Neural progenitor cell (in vitro differentiated cells): ENCODE measurements at places on chromosomes 12 and 14. TPM values are rescaled to one million over a fixed set of nuclear protein-coding genes. Genes with fewer than 3 reads are reported as not detected.

- H3K27me3 ChIP-seq = no peaks in the 10 kb centered on the region
- H3K4me3 ChIP-seq = no peak overlapping the region
- peaks cover 8% of the 10 kb centered on the region for H3K4me1 ChIP-seq
- DNase-seq = peak; percentile 87
Measured at GRCh38 chr14:104708606-104709268, 15.3 kb upstream of the ADSS1 start.

DNA sequence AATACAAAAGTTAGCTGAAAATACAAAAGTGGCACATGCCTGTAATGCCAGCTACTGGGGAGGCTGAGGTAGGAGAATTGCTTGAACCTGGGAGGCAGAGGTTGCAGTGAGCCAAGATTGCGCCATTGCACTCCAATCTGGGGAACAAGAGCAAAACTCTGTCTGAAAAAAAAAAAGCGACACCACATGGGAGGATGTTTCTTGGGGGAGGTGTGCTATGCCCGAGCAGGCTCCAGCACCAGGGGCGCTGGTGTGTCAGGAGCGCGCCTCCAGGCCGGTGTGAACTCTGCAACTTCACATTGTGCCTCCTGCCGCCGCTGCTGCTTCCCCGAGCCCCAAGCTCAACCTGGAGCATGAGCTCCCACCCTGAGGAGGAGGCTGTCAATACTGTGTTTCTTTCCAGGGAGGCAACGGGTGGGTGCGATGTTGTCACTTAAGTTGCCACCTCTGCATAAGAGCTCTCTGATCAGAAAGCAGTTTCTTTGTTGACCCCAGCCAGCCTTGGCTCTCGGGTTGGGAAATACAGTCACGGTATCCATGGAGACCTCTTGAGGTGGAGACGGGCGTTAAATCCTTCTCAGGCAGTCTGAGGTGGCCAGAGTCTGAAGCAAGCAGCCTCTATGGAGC is 18.9 kb downstream of the DEGS2 start:
- H3K4me3 ChIP-seq = no peak overlapping the region
- peak; percentile 88 for DNase-seq
- H3K27ac ChIP-seq = no peak overlapping the region

DNA sequence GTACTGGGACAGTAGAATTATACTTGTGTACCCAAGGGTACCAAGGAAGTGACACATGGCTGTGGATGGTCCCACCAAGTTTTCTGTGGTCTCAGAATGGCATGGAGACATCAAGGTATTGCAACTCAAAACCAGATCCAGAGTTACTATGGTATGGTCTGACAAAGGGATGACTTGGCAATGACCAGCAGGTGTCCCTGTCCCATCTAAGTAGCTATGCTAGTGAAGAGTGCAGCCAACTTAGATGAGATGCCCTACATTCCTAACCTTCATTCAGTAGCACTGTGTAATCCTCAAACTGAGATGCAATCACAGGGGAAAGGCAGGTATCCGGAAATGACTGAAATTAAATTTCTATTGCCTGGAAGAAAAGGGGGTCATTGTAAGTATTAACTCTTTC is 188.7 kb upstream of the TMEM260 start:
- H3K4me1 ChIP-seq = no peaks in the 10 kb centered on the region
- H3K36me3 ChIP-seq = no peaks in the 10 kb centered on the region
- DNase-seq = no peak

GRCh38 chr14:23951590-23952201 is 1.9 kb upstream of the DHRS4 start:
- no peak overlapping the region for H3K4me3 ChIP-seq
- no peaks in the 10 kb centered on the region for H3K27me3 ChIP-seq
- peaks cover 3% of the 10 kb centered on the region for H3K4me1 ChIP-seq
- no peaks in the 10 kb centered on the region for H3K36me3 ChIP-seq

The FAM186B gene
- total RNA-seq = 0.25 TPM in 1 of 2 replicates, not detected in the other

The DMAC2L gene
- total RNA-seq = 17.1 and 17.6 TPM in 2 replicates
